ENCODE measurements at places on chromosomes 7 and 10.

- no peak for DNase-seq
These were observed 22.8 kb downstream of the CALML3 start for GRCh38 chr10:5547681-5547930.

DNA sequence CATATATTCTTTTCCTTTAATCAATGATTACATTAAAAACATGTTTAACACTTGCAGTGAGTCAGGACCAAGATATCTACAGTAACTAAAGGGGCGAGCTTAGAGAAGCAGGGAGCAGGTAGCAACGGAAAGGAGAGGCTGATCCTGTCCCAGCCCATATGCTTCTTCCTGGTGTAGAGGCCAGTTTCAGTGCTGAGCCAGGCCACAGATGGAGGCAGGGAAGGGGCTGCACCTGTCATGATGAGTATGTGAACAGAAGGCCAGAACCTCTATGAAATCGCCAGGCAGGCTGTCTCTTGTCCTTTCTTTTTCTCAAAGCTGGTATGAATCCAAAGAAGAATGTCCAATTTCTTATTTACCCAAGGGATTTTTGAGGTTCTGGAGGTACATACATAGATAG is 16.3 kb downstream of the REEP3 start:
- no peak for DNase-seq

DNA sequence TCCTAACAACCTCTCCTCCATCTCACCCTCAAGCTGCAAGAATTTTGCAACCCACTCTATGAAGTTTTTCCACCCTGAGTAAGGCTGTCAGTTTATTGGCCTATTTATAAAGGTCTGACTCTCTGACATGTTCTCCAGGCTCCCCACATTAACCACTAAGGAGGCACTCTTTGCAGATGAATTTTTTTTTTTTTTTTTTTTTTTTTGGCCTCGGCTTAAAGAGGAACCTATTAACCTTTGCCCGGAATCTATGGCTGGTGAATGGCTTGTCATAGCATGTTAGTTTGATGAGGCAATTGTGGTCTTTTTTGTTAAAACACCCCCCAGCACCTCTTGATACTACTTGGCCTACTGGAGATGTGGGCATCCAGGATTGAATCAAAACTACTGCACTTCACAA is 57.1 kb downstream of the TBXAS1 start:
- DNase-seq = no peak

GRCh38 chr10:15167411-15168290 is 842 bp downstream of the NMT2 start:
- peak; percentile 20 for DNase-seq

DNA sequence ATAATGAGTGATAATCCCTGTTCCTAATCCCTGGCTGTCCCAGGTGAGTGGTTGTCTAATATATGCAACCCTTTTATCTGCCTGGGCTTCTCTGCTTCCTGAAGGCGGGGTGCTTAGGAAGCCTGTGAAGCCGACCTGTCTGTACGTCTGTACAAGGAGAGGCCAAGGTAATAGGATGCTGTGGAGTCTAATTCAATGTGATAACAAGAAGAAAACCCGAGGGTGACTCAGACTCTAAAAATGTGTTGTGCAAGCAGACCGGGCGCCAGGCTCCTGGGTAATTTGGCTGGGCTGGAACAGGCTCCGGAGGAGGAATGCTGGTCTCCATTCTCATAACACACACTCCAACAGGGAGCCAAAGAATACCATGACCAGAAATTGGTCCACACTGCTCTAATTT is 43.6 kb downstream of the THNSL1 start:
- peak; percentile 30 for DNase-seq

DNA sequence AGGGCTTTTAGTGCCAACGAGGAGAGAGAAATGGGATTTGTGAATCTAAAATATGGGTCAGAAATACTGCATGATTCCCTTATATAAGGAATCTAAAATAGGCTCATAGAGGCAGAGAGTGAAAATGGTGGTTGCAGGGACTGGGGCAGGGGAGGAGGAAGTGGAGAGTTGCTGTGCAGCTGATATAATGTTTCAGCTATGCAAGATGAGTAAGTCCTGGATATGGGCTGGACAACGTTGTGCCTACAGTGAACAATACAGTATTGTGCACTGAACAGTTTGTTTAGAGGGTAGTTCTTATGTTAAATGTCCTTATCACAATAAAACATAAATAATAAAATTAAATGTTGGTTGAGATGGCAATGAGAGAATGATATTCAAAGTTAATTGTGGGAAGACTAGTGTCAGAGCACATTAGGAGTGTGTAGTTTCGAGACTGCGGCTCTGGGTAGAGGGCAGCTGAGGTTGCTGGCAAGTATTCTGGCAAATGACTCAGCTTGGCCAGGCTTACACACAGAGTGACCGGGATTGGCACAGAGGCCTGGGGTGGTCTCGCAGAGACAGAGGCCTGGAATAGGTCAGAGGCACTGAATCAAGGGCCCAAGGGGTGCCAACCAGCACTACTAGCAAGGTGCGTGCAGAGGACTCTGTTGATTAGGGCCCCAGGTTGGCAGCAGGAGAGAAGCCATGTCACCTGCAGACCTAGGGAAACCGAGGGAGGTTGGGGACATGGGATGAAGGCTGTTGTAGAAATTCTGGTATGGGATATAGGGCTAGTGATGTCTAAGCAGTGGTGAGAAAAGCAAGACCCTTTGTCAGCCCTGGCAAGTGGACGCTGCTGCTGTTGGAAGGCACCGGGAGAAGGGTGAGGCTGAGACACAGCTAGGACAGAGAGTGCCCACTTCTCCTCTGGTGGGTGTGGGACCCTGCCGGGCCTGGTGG is 2.8 kb upstream of the DEPP1 start:
- DNase-seq = peak; percentile 78

DNA sequence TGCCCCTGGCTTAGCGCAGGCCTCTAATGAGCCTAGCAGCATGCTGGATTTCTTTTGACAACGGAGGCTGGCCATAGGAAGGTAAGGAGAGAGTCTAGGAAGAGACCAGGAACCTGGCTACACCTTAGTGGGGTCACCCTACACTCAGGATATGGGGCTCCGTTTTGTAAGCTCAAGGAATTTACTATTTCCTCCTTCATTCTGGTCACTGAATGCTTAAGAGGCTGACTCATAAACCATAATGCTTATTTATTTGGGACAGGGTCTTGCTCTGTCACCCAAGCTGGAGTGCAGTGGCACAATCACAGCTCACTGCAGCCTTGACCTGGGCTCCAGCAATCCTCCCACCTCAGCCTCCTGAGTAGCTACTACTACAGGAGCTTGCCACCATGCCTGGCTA is 38.4 kb downstream of the CARD11 start:
- no peak for DNase-seq

DNA sequence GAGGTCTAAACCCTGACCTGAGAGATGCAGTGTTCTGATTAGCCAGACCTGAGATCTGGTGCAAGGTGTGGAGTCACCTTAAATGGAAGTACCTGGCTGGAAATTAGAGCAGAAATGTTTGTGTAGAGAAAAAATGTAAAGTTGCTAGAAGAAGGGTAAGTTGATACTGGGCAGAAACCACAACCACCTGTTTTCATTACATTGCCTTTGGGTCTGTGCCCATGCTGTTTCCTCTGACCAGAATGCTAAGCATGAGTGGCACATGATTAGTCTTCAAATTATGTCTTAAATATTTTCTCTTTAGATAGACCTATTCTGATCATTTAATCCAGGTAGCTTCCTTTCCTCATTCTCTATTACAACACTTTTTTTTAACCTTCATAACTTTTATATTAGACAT is 69.0 kb downstream of the CASD1 start:
- no peak for DNase-seq

DNA sequence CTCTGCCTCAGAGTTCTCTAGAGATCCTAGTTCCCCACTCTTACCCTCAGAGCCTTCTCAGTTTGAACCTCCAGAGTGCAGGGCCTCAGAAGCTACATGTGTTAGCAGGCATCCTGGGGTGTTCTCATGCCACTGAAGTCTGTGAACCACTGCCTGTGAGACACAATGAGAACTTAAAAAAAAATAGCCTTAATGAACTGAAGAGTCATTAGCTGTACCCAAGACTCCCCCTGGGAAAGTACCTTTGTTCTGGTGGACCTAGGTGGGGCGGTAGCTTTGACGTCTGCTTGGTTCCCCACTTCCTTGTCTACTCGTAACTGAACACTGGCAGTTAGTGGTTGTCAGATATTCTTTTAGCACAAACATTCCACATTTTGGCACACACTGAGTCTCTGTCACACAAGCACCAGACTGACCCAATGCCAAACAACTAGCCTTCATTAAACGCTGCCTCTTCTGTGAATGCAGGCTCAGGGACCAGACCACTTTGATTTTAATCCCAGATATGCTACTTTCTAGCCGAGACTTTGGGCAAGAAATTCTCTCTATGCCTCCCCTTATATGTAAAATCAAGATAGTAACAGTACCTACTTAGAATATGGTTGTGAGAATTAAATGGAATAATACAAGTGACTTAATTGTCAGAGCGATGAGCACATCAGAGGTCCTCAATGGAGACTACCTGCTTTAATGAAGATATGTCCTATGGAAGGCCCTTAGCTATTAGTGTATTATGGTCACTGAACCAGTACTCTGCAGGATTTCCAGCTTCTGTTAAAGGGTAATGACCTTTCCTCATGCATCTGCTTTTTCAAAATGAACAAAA is 75.3 kb upstream of the CC2D2B start:
- DNase-seq = no peak

DNA sequence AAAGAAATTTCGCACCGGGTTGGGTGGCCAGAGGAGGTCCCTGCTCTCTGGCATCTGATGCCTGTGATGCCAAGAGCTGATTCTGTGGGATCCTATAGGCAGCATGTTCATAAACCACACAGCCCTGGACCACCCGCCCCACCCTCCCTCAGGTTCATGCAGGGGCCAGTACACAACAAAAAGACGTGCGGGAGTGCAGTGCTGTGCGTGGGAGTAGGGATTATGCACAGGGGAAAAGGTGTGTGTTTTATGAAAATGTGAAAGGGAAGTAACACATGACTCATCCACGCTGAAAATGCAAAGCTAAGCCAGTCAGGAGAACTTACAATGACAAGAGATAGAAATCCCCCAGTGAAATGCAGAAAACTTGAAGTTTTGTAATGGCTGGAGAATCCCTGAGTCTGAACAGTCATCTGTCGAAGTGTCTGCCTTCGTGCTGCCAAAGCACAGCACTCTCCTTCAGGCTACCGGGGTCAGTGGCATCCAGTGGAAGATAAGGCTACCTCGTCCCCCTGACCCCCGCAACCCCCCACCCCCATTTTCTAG is 1.1 kb downstream of the KIAA1217 start:
- no peak for DNase-seq

DNA sequence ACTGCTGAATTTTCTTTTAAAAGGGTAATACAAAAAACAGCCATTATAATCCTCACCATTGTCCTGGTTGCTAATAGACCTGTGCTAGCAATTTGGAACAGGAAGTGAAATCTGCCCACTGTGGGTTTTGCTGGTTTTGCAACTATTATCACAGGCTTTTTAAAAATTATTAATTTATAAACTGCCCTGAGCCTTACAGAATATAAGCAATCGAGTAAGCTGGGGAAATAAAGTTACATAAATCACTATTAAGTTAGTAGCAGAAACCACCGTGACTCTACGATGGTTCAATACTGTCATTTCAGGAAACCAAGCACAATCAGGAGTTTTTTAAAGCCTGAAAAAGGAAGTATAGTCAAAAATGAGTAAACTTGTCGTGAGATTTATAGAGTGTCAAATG is 62.3 kb downstream of the TMEM26 start:
- DNase-seq = no peak

- no peak for DNase-seq
These were observed 62.9 kb downstream of the PRKAG2 start for GRCh38 chr7:151813997-151814396.

DNA sequence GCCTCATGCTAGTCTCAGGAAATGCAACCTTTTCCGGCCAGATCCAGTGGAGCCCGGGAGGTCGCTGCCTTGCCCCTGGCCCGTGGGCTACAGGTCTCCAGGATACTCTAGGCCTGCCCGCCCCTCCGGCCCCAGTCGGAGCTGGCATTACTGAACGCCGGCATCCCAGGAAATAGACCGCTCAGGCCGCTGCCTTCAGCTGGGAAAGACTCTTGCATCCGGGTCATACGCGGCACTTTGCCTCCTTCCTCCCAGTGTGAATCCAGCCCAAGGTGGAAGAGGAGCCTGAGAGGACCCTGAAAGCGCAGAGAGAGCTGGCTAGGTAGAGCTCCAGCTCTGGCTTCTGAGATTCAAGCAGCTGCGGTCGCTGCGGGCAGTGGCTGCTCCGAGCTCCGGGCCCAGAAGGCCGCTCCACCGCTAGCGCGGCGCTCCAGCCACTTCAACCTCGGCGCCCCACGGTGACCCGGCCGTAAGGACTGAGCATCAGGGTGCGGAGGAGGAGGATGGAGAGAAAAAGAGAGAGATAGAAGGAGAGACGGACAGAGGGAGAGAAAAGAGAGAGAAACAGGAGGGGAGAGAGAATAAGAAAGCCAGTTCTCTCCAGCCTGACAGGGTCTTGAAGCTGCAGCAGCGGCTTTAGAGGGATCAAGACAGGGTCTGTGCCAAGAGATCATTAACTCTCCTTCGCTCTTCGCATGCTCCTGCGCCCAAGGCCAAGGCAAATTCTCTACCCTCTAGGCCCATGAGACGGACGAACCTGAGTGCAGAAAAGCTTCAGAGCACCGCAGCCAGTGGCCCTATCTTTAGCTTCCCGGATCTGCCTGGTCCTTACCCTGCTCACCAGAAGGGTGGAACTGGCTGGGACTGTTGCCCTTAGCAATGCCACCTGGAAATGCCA is 1.8 kb upstream of the HOXA10 start:
- no peak for DNase-seq

- peak; percentile 80 for DNase-seq
These were observed 15.1 kb upstream of the SVIL start for GRCh38 chr10:29649561-29650551.

DNA sequence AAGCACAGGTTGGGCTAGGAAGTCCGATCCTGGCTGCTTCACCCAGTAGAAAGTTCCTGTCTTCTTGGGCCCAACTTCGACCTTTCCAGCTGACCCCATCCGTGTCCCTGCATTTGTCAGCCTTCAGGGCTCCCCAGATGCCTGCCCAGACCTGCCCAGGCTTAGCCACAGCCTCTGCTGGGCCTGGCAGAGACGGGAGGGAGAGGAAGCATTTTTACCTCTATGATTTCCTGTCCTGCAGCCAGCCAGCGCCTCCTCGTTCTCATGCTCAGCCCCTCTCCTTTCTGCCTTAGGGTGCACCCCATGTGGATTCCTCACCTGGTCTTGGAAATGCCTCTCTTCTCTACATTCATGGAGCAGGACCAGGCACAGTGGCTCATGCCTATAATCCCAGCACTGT is 3.7 kb downstream of the METTL27 start:
- DNase-seq = no peak

DNA sequence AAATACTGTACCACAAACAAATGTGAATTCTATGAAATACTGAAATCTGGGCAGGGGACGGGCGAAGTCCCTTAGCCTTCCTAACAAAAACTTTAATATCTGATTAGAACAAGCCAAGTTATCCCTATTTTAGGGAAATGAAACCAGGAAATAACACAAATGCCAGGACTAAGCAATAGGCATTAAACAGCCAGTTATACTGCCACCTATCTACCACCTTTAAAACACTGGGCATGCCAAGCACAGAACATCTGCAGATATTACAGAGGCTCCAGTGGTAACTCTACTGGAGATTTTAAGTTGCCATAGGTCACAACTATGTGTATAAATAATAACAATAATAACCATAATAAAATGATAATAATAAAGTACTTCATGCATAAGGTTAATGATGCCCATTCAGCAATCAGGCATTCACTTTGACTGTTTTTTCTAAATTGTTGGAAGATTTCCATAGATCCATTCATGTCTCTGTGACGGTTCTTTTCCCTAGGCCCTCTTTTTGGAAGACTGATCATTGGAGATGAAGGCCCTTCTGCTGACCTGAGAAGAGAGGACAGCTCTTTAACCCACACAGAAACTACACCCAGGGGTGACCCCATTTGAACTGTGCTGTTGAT is 195.7 kb downstream of the CACNA2D1 start:
- no peak for DNase-seq

GRCh38 chr7:105876964-105877601 is 684 bp upstream of the ATXN7L1 start:
- DNase-seq = peak; percentile 12
